ENCODE measurements at places on chromosomes 2 and 18.

- no peak for DNase-seq
These were observed 2.1 kb downstream of the CNTNAP5 start for GRCh38 chr2:124027182-124027581.

DNA sequence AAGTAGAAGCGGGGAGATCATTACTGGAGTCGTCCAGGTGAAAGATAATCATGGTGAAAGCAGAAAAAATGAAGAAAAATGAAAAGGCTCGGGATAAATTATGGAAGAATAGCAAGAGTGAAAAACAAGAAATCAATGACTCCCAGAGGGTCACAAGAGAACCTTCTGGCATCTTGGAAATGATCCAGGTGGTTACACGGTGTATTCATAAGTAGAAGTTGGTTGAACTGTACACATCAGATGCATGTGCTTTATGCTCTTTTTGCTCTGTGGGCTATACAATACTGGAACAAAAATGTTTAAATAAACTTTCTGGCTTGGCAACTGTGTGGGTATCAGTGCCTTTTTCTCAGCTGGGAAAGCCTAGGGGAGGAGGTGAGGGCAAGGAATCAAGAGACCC, 348.9 kb downstream of the RND3 start:
- no peak for DNase-seq

DNA sequence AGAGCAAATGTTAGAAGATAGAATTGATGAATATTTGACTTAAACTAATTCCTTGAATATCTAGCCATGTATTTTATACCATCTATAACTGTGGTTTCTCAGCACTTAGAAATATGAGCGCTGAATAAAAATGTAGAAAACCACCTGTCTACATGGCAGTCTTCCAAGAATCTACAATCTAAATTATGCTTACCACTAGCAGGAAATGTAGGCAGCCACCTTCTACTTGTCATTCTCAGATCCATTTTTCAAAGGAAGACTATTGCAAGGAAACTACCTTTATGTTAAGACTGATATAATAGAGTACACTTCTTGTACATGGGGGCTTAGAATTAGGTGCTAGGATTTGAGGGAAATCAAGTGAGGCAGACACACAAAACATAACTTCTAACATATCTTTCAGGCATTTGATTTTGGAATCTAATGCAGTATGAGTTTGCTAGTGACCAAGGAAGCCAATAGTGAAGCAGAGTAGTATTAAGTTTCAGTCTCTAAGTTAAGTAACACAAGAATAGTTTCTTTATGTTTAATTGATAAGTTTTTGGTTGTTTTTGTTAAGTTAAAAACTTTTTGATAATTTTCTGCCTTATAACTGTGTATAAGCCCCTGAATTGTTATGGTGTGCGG, 175.9 kb upstream of the ITGA4 start:
- no peak for DNase-seq

GRCh38 chr2:145985517-145985916, 1465.6 kb upstream of the ZEB2 start:
- DNase-seq = no peak

DNA sequence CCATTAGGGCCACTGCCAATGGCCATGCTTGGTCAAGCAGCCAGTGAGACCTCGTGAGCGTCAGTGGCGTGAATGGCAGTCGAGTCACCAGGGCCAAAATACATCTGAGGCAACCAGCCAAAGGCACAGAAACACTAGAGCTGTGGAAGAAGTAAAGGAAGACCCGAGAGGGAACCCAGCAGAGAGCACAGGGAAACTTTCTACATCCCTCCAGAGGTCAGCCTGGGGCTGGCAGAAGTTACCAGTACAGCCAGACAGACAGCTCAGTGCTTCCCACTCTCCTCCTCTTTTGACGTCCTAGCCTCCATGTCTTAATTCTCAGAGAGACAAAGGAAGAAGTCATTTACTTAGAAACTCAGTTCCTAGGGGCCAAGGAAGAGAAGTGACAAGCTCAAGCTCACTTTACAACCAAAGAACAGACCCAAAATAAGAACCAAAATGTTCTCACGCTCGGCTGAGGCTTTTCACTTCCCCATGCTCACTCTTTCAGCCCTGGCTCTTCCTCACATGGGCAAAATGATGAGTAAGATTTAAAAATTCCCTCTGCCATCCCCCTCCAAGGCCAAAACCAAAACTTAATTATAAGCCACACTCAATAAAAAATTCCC, 8.7 kb downstream of the CYRIA start:
- DNase-seq = no peak

- DNase-seq = no peak
These were observed 301.1 kb downstream of the ERBB4 start for GRCh38 chr2:212237350-212238095.

DNA sequence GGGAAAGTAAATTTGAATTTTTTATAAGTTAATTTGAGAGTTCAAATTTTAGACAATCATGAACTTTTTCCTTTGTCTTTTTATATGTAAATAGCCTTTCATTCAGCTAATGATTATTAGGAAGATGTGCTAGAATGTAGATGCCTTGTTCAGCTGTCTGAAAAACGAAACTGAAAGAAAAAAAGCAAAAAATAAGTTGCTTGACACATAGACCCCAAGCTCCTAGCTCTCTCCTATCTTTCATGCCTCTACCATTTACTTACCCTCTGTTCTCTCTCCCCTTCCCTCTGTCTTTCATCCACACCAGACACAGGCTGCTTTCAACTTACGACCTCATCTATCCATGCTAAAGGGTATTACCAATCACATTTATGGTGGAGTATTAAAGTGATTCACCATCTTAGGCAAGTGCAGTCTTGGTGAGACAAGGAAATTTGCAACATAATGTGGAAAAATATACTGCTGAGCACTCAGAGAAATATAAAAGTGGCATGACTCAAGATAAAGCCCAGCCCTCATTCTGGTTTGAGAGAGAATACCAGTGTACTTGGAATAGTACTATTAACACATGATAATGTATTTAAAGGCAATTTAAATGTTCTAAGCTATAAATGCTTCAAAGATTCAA, 425.6 kb downstream of the SUCLG1 start:
- DNase-seq = no peak

DNA sequence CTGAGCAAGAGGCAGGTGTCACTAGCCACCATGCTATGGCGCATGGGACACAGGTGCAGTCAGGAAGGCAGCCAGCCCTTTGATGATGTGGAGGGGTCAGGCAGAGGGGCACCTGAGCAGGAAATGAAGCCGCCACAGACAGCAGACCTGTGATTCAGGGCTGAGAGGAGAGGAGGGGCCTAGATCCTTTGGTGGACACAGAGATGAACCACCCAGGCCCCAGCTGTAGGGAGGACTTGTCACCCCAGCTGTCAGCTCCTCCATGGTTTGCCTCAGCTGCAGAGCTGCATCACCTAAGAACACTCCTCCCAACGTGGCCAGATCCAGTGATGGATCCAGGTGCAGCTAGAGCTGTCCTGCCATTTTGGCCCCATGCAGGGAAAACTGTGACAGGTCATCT, 11.6 kb downstream of the ASB18 start:
- DNase-seq = no peak

DNA sequence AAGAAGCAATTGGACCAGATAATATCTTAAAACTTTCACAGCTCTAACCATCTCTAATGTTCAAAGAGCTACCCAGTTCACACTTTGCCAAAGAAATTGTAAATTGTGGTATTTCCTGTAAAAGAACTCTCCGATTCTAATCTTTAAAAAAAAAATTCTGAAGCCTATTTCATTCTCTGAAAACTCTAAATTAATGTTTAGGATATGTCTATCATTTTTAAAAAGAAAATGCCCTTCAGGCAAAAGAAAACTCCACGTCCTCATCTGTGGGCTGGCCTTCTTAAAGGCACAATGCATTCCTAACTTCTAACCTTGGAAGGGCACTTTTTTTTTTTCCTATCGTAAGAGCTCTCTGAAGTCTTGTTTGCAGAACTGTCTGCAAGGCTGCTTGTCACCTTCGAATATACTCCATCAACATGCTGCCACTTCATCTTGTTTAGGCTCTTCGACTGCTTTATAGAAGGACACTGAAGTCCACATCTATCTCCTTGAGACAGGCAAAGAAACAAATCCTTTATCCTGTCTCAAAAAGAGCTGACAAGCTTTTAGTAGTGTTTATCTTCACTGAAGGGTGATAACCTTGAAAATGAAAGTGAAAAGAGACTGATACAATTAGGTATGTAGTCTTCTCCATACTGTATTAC, 124.3 kb upstream of the SLC39A10 start:
- DNase-seq = no peak

- peak; percentile 56 for DNase-seq
These were observed 467 bp downstream of the PUM2 start for GRCh38 chr2:20350041-20350712.

DNA sequence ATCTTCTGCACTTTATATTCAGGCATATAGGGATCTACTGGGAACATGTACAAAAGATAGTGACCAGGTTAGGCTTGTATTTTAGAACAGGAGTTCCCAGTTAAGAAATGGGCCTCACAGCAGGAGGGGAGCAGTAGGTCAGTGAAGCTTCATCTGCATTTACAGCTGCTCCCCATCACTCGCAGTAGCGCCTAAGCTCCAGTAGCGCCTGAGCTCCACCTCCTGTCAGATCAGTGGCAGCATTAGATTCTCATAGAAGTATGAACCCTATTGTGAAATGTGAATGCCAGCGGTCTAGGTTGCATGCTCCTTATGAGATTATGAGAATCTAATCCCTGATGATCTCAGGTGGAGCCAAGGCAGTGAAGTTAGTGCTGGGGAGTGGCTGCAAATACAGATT, 224.4 kb upstream of the CYRIA start:
- no peak for DNase-seq

DNA sequence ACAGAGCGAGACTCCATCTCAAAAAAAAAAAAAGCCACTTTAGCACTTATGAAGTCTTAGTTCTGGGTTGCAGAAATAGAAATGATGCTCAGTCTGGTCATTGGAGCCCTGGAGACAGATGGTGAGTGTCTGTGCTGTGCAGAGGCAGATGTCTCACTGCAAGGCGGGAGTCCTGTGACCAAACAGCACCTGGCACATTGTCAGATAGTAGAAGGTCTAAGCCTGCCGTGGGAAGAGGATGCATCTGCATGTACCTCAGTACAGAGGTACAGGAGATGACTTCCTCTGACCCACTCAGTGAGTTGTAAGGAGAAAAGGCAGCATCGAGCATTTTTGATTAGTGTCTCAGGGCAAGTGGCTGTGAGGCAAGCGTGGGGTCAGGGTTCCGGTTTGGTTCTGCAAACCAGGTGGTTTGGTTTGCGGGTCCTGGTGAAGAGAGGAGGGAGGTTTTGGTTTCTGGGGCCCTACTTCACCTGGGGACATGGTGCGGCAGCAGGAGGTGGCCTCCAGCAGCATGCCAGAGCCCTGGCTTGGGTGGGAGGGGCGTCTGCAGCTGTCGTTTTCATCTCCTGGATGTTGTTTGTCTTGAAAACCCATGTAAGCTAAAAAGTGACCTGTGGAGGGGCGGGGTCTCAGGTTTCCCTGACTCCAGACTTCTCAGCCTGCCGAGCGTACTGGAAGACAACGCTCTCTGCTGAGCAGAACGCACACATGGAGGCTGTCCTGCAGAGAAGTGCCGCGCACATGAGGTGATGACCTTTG, 3.8 kb downstream of the RBFA start:
- DNase-seq = no peak

GRCh38 chr18:74563999-74564398, 29.7 kb downstream of the CNDP1 start:
- no peak for DNase-seq

DNA sequence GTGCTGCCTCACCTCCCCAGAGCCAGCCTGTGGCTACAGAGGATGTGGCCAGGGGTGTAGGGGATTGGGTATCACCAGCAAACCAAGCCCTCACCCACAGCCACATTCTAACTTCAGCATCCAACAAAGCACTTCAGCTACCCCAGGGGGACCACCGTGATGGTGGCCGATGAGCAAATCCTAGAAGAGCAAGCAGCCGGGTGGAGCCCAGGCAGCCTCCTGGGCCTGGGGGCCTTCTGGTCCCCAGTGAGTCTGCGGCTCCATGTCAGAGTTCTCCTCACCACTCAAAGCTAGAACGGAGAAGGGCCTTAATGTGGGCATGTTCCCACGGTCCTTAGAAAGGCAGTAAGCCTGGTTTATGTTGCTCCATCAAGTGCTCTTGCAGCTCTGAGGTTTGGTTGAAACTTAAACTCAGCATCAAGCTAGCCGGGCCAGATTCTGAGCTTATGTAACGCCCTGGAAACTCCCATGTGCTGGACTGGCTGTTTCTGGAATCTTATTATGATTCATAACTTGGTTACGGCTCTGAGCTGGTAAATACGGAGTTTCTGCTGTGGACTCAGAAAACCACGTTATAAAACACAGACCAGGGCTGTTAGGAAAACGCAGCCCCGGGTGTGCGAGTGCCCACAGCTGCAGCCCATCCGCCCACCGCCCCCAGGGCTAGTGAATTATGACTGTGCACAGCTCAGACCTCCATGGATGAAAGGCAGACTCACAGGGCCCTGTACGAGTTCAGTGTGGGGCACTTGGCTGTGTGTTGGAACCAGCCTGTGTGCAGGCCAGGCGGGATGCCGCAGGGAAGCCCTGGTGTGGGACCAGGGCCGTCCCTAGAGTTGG, 99.8 kb downstream of the SEPTIN10 start:
- DNase-seq = peak; percentile 26

GRCh38 chr2:167908786-167909185, 338.6 kb downstream of the STK39 start:
- DNase-seq = no peak

- no peak for DNase-seq
These were observed 91.3 kb downstream of the ANTXR1 start for GRCh38 chr2:69104261-69104660.

GRCh38 chr2:133262893-133263292, 305.4 kb downstream of the NCKAP5 start:
- DNase-seq = no peak

DNA sequence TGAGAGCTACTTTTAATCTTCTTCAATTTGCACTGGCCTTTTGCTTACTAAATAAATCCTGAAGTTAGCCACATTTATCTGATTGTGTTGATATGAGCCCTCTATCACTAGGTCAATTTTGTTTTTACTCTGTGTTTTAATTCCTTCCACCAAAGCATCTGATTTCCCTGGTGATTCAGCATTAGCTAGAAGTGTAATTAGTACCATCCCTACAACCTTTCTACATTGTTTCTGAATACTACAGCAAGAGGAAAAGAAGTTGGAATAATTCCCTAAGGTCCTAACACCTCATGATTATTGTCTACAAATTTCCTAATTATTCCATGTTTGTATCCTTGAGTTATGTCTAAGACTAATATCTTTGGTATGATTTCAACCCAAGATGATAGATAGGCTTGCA, 1093.6 kb downstream of the SUCLG1 start:
- no peak for DNase-seq

GRCh38 chr2:37323781-37324535, 675 bp downstream of the PRKD3 start:
- no peak for DNase-seq

DNA sequence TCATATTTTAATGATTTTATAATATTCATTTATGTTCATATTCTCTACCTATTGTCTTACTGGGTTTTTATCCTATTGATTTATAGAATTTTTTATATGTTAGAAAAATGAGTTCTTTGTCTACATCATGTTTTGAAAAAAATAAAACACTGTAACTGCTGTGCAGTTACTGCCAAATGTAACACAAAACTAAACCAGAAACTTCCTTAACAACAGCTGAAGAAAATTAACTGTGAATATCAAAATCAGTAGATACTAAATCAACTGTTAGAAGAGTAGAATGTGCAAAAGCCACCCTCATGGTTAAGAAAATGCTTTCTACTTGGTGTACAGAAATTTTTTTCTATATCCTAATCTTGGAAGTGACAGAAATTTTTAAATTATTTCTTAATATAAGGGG, 69.5 kb downstream of the PTRHD1 start:
- no peak for DNase-seq

- DNase-seq = no peak
These were observed 15.5 kb downstream of the ITPRID2 start for GRCh38 chr2:181907057-181907456.
